ENCODE measurements at places on chromosomes 5 and 9.

- no peak for DNase-seq
Measured at GRCh38 chr5:76489877-76490688, 87.0 kb downstream of the IQGAP2 start.

GRCh38 chr5:66169534-66169933 lies 25.4 kb downstream of the SREK1 start:
- DNase-seq: no peak

DNA sequence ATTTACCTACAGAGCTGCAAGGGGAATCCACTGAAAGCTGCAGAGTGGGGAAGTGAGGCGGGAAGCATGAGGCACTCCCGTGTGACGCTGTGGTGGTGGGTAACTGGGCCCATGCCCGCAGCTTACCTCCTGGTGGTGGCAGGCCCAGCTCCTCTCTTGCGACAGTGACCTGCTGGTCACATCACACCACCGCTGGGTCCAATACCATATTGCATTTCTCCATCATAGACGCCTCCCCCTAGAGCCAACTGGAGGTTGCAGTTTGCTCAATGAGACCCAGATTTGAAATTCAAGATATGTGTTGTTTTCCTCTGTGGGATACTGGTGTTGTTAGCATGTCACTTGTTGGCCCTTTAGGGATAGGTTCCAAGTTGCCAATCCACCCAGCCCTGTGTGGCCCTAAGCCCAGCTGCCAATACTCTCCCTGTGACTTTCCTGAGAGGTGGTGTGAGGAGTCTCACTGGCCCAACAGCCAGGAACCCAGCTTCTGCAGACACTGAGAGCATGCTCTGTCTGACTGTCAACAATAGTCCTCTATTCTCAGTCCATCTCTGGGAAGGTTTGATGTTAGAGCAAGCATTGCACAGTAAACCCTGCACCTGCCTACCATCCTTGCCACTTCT lies 428.3 kb downstream of the GADD45G start:
- DNase-seq: no peak

DNA sequence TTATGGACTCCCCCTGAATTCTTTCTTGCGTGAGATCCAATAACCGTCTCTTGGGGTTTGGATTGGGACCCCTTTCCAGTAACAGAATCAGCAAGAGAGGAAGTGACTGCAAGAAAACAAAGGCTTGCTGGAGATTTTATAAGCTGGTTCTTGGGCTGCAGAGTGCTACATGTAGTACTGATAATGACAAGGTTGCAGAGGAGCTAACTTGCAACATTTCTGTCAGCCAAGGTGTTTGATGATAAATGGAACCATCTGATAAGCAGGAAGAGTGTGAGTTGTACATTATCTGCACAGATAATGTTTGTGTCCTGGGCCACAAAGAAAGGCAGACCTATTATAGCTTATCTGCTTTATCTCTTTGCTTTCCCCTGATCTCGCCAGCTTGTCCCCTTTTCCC lies 37.1 kb downstream of the DNAJB5 start:
- no peak for DNase-seq

- no peak for DNase-seq
Measured at GRCh38 chr5:176342766-176343458, 18.7 kb downstream of the KIAA1191 start.
